ENCODE measurements at places on chromosomes 7 and 10.

DNA sequence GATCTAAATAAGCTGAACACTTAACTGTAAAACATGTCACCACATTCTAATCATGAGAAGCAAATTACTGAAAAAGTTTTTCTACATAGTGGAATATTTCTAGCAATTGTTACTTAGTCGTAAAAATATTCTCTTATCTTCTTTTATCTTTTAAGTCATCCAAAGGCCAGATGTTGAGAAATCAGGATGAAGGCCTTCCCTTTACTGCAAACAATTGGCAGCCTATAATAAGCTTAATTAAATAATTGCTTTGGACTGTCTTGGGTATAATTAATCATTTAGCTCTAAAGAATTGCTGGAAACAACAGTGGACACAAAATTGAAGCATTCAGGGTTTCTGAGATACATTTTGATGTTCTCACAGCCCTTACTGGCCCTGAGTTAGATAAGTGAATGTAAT lies 226.5 kb downstream of the FANK1 start:
- no peak for DNase-seq

- DNase-seq = no peak
Measured at GRCh38 chr7:24854866-24855265, 97.6 kb upstream of the GSDME start.

- DNase-seq = no peak
Measured at GRCh38 chr7:87215046-87215445, 4.5 kb downstream of the TMEM243 start.

- DNase-seq = no peak
Measured at GRCh38 chr7:80614851-80615271, 23.6 kb upstream of the CD36 start.

DNA sequence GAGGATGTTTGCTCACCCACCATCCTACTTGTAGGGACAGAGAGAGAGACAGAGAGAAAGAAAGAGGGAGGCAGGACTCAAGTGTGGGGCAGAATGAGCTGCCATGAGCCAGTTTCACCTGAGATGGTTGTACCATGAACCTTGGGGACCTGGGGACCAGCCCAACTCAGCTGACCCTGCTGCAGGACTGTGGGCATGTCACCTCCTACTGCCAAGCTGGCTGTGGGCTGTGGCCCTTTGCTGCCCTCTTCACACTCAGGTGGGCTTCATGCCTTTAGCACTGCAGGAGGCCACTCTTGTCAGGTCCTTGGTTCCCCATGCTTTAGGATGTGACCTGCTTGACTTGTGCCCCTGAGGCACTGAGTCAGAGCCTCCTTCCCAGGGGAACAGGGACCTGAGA lies 108.2 kb upstream of the PCBD1 start:
- no peak for DNase-seq

- DNase-seq = no peak
Measured at GRCh38 chr10:32180390-32181280, 124.4 kb upstream of the KIF5B start.
